Testis (tissue), 5 donors: ENCODE measurements at places on chromosomes 13 and 19.

DNA sequence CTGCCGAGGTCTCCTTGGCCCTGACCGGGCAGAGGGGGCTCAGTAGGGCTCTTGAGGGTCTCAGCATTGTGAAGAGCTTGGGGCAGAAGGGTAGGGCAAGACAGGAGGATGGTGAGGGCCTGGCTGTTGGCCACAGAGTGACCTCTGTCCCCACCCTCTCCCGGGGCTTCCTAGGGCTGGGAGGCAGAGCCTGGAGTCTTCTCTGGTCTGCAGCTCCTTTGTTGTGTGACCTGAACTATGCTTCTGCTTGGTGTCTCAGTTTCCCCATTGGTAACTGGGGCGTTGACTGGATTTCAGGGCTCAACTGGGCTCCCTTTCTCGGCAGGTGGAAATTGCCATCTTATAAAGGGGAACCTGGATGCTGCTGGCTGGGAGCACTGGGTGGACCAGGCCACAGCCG, 30.1 kb upstream of the PEPD start:
- no peak for DNase-seq

GRCh38 chr19:1790054-1790792, 21.9 kb downstream of the ATP8B3 start:
- no peak for DNase-seq

- DNase-seq: no peak
These were observed 230.0 kb downstream of the DCT start for GRCh38 chr13:94249512-94249911.

GRCh38 chr19:30029721-30030510, 87.9 kb downstream of the URI1 start:
- DNase-seq: no peak

GRCh38 chr19:342128-342455, 2.5 kb downstream of the MIER2 start:
- no peak for DNase-seq

GRCh38 chr13:66995203-66995611, 234.9 kb downstream of the PCDH9 start:
- DNase-seq: no peak

DNA sequence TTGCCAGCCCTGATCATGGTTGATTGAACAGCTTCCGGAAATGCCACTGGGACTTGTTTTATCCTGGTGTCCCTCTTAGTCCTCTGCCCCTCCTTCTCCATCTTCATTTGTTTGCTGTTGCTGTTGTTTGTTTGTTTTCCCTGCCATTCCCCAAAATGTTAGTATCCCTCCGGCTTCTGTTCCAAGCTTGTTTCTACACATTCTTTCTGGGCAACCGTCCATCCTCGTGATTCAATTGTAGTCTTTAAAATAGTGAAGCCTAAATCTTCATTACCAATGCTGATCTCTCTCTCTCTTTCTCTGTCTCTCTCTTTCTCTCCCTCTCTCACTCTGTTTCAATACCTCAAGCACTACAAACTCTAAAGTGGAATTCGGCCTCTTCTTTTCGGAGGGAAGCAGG, 649.3 kb upstream of the ARGLU1 start:
- DNase-seq: no peak

DNA sequence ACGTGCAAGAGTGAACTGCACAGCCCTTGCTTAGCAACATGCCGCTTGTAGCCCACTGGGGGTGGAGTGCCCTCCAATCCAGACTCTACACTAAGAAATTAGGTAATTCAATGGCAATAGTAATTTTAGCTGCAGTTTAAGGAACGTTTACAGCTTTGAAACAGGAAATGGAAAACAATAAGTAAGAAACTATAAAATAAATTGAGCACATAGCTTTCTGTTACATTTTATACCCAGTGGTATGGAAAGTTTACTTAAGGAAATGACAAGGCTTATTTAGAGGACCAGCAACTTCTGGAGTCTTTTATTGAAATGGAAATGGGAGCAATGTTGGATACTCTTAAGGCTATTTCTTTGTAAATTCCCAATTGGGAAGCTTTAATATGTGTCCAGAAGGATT, 373.2 kb downstream of the KCNRG start:
- no peak for DNase-seq
